SHP77 treated with DMSO at 0.1 percent for 48 hours (cell line): ENCODE measurements at places on chromosomes 7 and 10.
A peak's percentile ranks its signal among the peaks of the same experiment; 100 is the strongest.

- DNase-seq = no peak
These were observed 4.0 kb downstream of the SKAP2 start for GRCh38 chr7:26860361-26860760.

DNA sequence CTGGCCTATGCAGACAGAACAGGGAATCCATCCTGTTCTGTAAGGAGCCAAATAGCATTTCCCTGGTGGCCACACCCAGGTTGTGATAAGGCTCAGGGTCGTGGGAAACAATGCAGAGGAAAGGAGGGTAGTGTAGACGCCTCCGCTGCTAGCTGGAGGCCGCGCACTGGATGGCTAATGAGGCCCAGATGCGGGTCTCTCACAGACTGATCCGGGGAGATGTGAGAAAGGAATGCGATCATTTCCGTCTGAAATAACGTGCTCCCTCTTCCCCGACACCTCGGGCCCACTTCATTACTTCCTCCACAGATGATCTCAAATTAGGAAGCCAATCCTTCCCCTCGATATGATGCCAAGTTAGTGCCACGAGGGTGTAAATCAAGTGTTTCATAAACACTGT is 203.3 kb downstream of the TAX1BP1 start:
- no peak for DNase-seq

DNA sequence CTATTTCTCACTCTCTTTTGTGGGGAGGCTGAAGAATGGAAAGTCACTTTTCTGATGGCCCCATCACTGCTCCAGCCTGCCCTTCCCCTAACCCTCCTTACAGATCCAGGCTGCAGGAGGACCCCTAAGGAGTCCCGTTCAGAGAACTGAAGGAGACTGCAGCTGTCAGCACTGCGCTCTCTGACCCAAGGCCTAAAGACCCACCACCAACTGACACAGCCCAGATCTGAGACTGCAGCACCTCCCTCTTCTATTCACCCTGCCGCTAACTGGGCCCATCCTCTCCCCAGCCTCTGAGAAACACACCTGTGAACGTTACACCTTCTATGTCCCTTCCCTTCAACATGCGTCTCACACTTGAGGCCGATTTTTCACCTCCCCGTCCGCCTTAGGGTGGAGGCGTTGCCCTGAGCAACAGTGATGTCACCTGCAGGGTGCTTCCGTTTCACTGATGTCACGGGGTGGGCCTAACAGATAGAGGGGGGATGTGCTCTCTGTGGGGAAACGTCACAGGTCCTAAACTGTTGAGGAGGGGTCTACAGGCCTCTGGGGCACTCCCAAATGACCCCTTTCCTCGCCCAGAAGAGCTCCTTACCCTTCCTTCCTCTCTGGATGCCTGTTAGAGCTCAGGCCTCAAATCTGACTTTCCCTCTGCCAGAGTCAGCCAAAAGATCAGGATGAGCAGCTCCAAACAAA is 5.1 kb downstream of the ITPRIP start:
- DNase-seq = no peak

- DNase-seq = peak; percentile 7
These were observed 15.7 kb downstream of the SLK start for GRCh38 chr10:103982639-103983038.

GRCh38 chr10:47133871-47134570 is 166.0 kb upstream of the GDF10 start:
- no peak for DNase-seq

DNA sequence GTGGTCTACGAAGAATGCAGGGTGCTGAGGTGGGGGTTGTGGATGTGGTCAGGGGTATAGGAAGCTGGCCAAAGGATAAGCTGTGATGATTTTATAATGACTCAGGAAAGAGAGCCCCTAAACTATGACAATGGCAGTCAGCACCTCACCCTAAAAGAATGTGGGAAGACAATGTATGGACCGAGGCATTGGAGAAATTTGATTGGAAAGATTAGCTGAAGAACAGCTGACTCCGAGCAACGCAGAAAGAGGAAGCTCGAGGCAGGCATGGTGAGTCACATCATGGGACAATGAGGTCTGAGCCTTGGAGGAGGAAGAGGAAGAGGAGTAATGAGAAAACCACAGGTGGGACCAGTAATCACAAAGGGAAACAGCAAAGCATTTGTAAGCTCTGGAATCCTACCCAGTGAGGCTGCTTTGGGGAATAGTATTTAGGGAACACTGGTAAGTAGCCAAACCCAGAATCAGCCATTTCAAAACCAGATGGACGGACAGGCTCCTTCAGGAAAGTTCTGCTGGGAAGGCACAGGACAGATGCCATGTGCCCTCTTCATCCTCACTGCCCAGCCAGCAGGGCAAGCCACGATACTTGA is 295.4 kb downstream of the PRPF18 start:
- DNase-seq = no peak

- no peak for DNase-seq
These were observed 131.3 kb downstream of the SH3PXD2A start for GRCh38 chr10:103724074-103724473.

DNA sequence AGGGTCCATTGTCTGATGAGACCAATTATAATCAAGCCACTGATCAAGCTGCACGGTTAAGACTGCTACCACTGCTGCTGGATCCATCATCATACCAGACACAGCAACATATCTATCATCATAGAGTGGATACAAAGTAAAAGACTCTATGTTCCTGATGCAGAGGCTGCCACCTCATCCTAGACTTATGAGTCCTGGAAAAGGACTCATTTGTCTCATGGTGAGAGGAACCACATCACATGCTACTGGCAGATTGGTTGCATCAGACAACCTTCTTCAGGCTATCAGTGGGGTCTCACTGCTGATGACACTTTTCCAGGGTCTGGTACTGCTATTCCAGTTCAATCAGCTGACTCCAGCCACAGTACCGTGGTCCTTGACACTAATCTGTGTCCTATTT is 79.0 kb downstream of the ABI1 start:
- no peak for DNase-seq

- DNase-seq = no peak
These were observed 296.5 kb upstream of the PITRM1 start for GRCh38 chr10:3468919-3469638.

DNA sequence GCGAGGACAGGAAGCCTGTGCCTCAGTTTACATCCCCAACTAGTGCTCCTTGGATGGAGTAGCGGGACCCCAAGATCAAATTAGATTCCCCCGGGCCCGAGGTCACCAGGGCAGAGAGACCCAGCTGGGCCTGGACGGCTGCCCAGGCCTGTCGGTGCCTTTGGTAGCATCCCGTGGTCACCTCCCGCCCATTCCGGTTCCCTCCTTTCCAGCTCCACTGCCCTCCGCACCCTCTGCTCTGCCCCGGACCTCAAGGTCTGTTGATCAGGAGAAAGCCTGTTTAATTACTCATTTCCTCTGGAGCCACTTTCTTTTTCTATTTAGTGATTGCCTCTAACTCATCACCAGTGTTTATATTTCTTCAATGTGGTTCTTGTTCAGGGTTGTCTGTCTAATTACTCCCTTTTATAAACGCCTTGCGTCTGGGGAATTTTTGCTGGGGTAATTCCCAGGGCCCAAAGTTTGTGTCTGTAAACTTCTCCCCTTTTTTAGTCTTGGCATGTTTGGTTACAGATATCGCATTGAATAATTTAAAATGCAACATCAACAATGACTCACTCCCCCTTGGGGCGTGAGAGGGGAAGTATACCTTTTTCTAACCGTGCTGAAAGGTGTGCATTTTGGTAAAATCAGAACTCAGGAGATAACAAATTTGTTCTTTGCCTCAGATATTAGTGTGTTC is 1.9 kb downstream of the FOXK1 start:
- no peak for DNase-seq

DNA sequence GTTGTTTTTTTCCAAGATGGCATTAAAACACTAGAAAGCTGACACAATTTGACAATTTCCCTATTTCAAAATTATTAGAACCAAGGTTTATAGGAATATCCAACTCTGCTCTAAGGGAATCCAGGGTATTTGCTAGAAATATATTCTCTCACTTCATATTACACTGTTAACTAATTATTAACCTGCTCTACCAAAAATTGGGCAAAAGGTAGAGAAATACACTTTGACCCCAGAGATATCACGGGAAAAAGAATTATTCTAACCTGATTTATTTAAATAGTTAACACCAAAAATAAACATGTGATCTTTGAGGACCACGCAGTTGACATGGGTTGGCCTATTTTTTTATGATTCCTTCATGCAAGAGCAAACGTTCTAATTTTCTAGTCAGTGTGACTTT is 21.6 kb upstream of the FAM13C start:
- DNase-seq = no peak

DNA sequence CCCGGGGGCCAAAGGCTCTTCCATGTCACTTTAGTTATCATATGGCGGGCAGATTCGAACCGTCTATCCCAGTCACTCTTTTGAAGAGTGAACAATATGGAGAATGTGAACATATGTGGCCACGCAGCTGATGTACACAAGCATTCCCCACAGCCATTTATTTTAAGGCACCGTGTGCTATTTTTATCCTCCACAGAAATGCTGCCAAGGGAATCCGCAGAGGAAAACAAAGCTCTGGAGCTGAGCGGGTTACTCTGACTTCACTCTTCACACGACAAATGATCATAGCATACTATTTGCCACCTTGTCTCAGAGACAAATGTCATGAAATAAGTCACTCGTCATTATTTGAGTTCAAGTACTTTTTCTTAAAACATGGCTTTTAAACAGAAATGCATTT is 100.3 kb downstream of the CTBP2 start:
- no peak for DNase-seq

GRCh38 chr10:78658645-78659597 is 409.8 kb upstream of the ZMIZ1 start:
- no peak for DNase-seq

DNA sequence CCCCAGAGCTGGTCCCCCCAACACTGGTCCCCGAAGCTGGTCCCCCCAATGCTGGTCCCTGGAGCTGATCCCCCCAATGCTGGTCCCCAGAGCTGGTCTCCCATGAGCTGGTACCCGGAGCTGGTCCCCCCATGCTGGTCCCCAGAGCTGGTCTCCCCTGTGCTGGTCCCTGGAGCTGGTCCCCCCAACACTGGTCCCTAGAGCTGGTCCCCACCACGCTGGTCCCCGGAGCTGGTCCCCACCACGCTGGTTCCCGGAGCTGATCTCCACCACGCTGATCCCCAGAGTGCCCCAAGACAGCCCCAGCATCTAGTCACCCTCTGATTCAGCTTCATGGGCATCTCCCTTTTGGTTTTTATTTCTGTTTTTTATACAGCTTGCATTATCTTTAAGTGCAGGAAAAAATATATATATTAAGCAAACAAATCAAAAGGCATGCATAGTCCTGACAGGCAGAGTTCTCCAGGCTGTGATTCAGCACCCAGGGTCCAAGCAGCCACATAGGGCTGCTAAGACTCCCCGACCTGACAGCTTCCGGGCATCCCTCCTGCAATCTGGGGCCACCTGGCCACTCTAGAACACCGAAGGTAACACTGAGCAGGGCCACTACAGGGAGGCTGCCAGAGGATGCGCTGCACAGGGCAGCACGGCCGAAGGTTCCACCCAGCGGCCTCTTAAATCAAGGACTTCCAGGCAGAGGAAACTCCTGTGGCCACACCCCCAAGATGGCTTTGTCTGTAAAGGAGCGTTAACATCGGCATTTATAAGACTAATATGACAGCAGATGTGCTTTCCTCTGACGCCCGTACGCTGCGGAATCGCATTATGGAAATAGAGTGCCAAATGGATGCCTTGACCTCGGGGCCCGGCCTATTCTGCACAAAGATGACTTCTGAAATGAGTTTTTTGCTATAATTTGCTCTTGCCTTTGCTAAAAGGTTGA is 215.0 kb downstream of the PTPRN2 start:
- no peak for DNase-seq

GRCh38 chr10:84075226-84076046 is 63.9 kb upstream of the GHITM start:
- DNase-seq = no peak

DNA sequence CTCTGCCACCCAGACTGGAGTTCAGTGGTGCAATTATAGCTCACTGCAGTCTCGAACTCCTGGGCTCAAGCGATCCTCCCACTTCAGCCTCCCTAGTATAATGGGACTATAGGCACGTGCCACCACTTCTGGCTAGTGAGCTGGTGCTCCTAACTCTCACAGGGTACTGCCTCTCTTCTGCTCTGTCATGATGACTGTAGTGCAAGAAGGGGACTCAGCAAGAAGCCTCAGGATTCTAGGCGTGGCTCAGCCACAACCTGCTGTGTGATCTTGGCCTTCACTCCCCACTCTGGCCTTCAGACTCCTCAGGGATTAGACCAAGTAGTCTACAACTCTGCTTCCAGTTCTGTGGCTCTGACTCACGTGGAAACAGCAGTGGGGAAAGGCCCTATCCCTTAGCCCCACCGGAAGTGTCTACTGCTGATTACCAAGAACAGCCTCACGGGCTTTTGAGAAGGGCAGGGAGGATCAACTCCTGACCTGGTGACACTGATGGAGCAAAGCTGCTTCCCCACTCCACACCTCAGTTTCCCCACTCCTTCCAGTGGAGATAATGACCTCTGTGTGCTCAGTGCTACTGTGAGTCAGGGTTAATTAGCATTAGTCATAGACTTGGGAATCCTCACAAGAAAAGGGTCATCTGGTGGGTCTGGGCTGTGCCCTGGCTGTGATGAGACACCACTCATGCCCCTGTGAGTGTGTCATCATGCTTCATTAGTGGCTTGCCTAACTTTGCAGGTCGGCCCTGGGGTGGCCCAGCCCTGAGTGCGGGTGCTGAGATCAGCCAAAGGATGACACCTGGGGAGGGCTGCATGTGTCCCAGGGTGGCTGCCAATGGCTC is 41.1 kb downstream of the ZC3HC1 start:
- DNase-seq = no peak

- no peak for DNase-seq
These were observed 30.0 kb downstream of the TECTB start for GRCh38 chr10:112313234-112313633.

DNA sequence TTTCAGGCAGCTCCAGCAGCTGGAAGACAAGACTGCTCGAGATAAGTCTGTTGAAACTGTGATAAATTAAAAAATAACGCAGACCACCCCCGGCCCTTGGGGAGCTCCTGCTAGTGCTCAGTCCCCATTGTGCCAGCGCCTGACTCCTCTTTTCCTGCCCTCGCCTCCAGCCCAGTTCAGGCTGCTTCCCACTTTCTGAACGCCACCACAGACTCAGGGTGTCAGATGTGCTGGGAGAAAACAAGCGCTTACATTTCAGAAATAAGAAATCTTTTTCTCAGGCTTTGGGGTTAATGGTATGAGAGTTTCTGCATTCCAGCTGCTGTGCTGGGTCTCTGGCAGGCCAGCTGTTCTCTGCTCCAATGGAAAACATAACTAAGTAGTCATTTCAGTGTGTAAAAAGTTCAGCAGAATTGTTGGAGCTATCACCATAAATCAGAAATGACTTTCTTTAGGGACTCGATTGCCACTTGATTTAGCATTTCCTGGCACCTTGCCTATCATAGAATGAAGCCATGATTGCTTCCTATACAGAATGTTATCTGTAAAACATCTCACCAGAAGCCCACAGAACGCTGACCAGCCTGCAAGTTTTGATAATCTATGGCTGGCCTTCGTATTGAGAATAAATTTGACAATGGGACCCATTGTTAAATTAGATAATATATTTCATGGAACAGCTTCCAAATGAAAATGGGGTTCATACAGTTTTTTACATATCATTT is 257.0 kb upstream of the ZNF32 start:
- no peak for DNase-seq
